ENCODE measurements at places on chromosomes 11 and 22.

GRCh38 chr11:93526346-93526633 is 16.9 kb downstream of the SMCO4 start:
- DNase-seq = no peak

- DNase-seq = no peak
Observed at GRCh38 chr22:31143038-31143437, 2.7 kb upstream of the PLA2G3 start.

- no peak for DNase-seq
Observed at GRCh38 chr11:111729071-111729830, 36.9 kb downstream of the PPP2R1B start.

DNA sequence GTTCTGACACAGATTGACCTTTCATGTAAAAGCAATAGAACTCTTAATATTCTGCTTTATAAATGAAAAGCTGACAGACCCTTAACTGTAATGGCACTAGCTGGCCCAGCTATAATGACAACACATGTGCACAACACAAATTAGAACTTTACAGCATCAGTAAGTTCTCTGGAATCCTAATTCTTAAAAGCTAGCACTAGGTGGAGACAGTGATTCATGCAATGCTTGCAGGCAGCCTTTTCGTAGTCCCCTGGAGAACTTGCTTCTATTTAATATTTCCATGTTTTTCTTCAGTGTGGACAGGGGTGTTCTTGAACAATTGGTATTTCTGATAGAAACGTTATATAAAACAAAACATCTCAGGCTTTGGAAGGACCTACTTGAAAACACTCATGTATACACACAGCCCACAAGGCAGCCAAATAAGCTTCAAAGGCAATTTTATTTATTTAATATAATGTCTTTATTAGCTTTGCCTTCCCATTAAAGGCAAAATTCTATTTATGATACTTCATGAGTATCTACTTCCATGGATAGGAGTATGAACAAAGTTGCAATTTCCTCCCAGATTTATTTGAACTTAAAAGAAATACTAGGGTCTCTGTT is 374.3 kb upstream of the MPPED2 start:
- no peak for DNase-seq
